AG08395 (cell line): ENCODE measurements at places on chromosomes 5 and 9.

GRCh38 chr5:177456976-177457851, 10.6 kb downstream of the PRR7 start:
- peak; percentile 98 for DNase-seq

- DNase-seq = no peak
These were observed 20.7 kb downstream of the BRD3OS start for GRCh38 chr9:134045841-134046544.

- DNase-seq = peak; percentile 33
These were observed 6.3 kb upstream of the UNC5A start for GRCh38 chr5:176803943-176804498.

GRCh38 chr9:87270221-87270847, 227.3 kb upstream of the DAPK1 start:
- DNase-seq = peak; percentile 59

- DNase-seq = no peak
These were observed 276.8 kb upstream of the RORB start for GRCh38 chr9:74220327-74220726.
